ENCODE measurements at places on chromosomes 1 and 21.

DNA sequence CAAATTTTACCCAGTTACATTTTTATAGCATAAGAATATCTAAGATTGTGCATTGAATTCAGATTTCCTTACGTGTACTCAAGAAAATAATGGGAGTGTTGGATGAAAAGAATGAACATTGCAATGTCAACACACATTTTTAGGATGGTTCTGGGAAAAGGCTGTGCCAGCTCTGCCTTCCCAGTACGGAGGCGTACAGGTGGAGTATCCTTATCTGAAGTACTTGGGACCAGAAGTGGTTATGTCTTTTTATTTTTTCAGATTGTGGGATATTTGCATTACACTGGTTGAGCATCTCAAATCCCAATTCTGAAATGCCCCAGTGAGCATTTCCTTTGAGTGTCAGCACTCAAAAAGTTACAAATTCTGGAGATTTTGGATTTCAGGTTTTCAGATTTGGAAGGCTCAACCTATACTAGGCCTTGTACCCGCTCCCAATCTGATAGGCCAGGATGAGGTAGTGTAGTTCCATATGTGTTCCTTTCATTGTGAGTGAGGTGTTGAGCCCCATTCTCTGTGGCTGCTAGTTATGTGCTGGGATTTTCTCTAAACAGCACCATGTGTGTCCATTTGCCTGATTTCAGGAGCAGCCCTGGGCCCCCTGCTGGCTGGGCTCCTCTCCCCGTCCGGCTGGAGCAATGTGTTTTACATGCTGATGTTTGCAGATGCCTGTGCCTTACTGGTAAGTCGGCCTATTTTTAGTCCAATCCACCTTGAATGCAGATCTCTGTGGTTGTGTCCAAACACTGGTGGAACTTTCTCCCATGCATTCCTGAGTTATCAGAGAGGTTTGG, 60.8 kb downstream of the SLC37A1 start:
- no peak for DNase-seq

- DNase-seq: no peak
These were observed 319.1 kb downstream of the GPATCH2 start for GRCh38 chr1:217311766-217312165.

DNA sequence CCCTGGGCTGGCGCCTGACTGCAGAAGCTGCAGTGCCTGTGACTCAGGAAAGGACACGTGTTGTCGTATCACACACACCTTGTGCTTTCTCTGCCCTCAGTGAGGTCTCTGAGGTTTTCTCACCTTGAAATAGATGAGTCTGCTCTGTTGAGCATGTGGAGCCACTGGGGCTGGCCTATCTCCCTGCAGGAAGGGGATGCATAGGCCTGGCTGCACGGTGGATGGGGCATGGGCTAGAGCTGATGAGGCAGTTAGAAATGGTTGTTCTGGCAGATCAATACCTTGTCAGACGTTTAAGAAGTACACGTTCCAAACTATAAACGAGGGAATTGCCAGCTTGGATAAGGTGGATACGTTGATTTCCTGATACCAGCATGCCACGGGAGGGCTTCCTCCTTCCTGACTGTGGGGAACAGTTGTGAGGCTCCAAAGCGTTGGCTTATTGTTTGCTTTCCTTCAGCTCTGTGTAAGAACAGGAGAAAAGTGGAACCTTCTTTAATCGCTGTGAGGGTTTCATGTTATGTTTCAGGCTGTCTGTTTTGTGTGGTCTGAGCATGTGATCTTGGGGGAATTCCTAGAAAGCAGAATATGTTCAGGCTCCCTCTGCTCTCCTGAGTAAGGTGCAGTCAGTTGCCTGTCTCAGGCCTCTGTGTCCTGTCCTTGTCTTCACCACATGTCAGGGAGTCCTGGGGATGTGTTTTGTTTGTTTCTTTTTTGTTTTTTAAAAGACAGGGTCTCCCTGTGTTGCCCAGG, 44.8 kb downstream of the PCNT start:
- DNase-seq: peak; percentile 4

GRCh38 chr1:159829273-159829634, 2.6 kb downstream of the SLAMF8 start:
- DNase-seq: no peak

- no peak for DNase-seq
These were observed 4.3 kb downstream of the PAQR7 start for GRCh38 chr1:25871086-25871703.

DNA sequence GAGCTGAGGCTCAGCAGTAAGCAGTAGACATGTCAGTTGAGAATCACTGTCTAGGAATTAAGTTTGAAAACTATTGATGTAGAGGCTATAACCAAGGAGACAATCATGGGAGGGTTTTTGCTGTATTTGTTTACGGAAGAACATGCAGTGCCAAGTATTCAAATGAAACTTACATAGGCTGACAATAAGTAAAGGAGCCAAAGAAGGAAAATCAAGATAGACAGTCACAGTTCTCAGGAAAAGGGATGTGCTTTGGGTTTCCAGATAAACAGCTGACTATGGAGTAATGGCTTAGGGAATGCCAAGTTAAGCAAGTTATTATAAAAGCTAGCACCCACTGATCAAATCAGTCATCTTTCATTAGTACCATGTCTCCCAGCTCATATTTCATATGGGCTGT, 21.5 kb downstream of the GNG12 start:
- no peak for DNase-seq

DNA sequence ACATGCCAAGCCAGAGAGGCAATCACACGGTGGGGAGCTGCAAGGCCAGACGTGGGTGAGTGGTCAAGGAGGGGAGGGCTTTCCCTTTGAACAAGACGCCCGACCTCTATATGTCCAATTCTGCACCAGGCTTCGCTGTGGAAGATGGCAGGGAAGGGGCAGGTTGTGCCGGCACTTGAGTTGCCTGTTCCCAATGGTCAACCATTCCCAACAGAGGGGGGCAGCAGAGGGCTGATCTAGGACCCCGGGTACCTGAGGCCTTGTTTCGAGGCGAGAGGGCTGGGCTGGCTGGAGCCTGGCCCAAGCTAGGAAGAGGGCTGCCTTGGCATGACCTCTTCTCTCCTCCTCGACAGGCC, 64.9 kb downstream of the TMEM53 start:
- DNase-seq: peak; percentile 13

- no peak for DNase-seq
These were observed 39.7 kb downstream of the MRPL37 start for GRCh38 chr1:54239631-54240031.

- no peak for DNase-seq
These were observed 60.5 kb downstream of the ERI3 start for GRCh38 chr1:44294588-44295007.

- no peak for DNase-seq
These were observed 37.0 kb upstream of the TENT5B start for GRCh38 chr1:27049607-27050006.

DNA sequence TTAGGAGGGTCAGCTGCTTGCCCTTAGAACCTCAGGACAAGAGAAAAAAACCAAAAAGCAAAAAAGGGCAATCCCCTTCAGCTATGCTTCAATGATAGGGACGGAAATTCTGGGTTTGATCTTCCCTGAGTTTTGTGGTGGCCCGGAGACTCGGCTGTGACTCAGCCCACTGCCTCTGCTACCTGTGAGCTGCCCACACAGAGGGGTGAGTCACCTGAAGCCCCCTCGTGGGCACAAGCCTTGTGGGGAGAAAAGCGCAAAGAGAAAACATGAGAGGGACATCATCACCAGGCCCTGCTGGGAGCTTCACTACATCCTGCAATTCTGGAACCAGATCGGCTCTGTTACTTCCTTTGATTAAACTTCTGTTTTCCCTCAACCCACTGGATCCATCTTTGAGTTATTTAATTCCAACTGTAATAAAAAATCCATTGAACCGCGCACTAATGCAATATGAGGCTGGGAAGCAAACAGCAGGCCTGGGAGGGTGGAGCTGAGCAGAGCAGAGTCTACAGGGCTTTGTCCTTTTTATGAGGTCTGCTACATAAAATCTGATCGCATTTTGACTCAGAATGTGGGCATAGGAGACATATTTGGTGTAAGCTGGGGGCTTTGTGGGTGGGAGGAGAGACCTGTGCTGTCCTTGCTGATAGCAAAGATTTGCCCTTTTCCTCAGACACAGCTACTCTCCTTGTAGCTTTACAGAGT, 58.7 kb upstream of the STUM start:
- DNase-seq: no peak

GRCh38 chr1:106232128-106232527, 824.3 kb upstream of the PRMT6 start:
- no peak for DNase-seq

GRCh38 chr1:58964428-58964827, 180.6 kb upstream of the JUN start:
- no peak for DNase-seq

- DNase-seq: no peak
These were observed 632.0 kb downstream of the SMYD3 start for GRCh38 chr1:245874942-245875580.

DNA sequence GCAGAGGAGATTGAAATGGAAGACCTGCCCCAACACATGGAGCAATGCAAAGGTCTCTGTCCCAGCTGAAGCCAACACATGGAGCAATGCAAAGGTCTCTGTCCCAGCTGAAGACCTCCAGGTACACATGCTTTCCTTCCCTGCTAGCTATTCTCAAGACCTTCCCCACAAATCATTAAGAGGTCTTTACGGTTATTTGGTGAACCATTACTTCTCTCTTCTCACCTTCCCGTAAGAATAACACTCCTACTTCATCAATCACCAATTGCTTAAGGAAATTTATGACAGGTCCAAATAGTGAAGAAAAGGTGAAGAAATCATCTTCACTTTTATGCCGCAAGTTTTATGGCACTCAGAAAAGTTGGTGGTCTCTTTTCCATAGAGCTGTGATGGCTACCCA, 138.8 kb downstream of the NTPCR start:
- no peak for DNase-seq

GRCh38 chr1:90862782-90863181, 145.7 kb upstream of the BARHL2 start:
- no peak for DNase-seq

DNA sequence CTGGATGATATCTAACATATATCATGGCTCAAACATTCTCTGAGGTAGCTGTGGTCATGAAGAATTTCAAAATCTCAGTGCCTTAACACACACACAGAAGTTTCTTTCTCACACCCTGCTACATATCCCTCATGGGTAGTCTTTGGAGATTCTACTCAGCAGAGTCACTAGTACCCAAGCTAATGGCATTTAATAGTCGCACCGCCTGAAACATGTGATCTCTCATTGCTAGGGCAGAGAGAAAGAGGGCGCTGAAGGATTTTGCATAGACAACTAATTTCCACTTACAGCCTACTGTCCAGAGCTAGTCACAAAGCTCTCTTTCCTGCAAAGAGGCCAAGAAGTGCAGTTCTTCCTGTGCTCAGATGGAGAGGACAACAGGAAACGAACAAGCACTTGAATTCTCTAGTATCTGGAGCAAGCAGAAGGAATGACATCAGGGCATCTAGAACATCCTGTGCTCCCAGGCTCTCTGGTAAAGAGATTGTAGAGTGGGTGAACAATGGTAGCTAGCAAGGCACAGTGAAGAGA, 183.4 kb upstream of the PTBP2 start:
- DNase-seq: no peak

GRCh38 chr1:42422737-42423136, 33.1 kb downstream of the ZMYND12 start:
- no peak for DNase-seq

DNA sequence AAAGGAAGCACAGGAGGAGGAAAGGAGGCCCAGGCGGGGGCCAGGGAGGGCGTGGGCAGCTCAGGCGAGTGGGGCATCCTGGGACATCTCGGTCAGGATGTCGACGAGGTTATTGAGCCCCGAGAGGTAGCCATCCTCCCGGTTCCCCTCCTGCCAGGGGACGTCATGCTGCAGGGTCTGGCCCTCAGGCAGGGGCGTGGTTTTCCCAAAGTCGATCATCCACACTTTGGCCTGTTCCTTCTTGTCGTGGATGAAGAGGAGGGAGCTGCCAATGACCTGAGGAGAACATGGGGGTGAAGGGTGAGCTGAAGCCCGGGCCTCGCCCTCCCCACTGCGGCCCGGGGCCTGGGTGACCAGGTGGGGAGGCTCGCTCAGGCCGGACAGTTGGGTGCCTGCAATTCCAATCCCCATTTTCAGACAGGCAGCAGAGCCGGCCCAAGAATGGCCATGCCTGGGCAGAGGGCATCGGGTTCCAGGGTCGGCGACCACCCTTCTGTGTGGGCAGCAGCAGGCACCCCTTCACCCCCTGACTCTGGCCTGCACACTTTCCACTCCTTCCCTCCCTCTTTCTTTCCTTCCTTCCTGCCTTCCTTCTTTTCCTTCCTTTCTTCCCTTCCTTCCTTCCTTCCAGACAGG, 86.2 kb downstream of the STUM start:
- DNase-seq: no peak

- no peak for DNase-seq
These were observed 908 bp downstream of the S100A6 start for GRCh38 chr1:153534925-153535241.

- no peak for DNase-seq
These were observed 19.8 kb downstream of the SPOCD1 start for GRCh38 chr1:31795801-31796621.

DNA sequence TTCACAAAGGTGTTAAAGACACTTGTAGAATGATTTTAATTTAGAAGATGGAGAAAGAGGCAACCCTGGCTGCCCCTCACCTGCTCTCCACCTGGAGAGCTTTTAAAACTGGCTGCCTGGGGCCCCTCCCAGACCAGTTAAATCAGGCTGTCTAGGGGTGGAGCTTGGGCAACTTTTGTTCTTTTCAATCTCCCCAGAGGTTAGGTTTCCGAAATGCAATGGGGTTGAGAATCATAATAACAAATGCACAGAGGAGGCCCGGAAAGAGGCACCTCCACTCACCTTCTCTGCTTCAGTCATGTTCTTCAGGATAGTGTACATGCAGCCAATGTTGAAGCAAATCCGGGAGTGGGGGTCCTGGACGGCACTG, 400 bp downstream of the NCF2 start:
- no peak for DNase-seq

DNA sequence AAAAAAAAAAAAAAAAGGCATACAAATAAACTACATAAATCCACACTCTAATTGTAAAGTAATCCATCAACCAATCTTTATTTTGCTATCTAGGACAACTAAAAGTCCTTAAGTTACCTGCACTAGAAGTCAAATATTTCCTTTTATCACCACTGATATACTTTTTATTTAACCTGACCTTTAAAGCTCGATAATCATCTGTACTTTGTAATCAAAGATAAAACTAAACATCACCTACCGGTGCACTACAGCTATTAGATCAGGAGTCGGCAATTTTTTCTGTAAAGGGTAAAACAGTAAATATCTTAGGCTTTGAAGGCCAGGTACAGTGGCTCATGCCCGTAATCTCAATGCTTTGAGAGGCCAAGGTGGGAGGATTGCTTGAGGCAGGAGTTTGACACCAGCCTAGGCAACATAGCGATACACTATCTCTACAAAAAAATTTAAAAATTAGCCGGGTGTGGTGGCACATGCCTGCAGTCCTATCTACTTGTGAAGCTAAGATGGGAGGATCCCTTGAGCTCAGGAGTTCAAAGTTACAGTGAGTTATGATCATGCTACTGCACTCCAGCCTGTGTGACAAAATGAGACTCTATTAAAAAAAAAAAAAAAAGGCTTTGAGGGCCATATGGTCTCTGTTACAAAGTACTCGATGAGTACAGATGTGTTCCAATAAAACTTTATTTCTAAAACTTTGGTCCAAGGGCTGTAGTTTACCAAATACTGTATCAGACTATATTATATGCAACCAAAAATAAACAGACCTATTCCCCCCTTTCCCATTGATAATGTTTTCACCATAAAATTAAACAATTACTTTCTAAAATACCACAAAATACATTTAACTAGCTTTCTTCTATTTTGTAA, 47.1 kb downstream of the TESK2 start:
- DNase-seq: no peak

GRCh38 chr1:205633421-205633976, 1.7 kb upstream of the ELK4 start:
- DNase-seq: no peak
